ENCODE measurements at places on chromosomes 12 and 14.

DNA sequence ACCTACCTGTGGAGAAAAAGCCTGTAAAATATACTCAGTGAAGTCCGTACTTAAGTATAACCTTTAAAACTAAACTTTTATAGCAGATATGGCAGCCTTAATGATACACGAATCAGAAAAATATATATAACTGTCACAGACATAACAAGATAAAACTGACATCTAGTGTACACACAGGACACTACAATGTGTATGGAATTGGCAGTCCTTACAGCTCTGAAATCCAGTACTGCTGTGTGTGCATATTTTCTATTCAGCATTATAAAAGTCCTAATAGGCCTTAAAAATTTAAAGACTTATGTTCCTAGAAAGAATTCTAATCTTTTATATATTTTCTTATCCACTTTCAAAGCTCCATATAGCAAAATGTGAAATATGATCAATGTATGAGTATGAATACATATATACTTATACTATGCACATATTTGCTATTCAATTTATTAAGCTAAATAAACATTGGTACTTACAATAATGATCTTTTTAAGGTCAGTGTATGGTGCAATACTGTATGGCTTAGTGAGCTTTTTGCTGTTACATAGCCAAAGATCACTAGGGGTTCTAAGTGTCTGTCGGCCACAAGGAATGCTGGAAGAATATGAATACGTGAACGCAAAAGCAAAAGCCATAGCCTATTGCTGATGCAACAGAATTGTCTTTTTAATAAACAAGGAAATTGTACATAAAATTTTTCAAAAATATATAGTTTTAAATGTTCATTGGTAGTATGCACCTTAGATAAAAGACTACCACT, 69.2 kb downstream of the C2CD5 start:
- H3K4me1 ChIP-seq, result peaks cover 14% of the 10 kb centered on the region
- no peak for DNase-seq
- H3K36me3 ChIP-seq, result peaks cover 20% of the 10 kb centered on the region
- H3K27me3 ChIP-seq, result no peaks in the 10 kb centered on the region
- H3K4me3 ChIP-seq, result no peak overlapping the region
- no peak overlapping the region for H3K27ac ChIP-seq

- no peak for DNase-seq
- H3K27me3 ChIP-seq, result no peaks in the 10 kb centered on the region
- no peak overlapping the region for H3K4me3 ChIP-seq
- H3K27ac ChIP-seq, result no peak overlapping the region
- H3K36me3 ChIP-seq, result peaks cover 30% of the 10 kb centered on the region
- peaks cover 14% of the 10 kb centered on the region for H3K4me1 ChIP-seq
These were observed 88.2 kb downstream of the CCDC91 start for GRCh38 chr12:28278499-28278898.

DNA sequence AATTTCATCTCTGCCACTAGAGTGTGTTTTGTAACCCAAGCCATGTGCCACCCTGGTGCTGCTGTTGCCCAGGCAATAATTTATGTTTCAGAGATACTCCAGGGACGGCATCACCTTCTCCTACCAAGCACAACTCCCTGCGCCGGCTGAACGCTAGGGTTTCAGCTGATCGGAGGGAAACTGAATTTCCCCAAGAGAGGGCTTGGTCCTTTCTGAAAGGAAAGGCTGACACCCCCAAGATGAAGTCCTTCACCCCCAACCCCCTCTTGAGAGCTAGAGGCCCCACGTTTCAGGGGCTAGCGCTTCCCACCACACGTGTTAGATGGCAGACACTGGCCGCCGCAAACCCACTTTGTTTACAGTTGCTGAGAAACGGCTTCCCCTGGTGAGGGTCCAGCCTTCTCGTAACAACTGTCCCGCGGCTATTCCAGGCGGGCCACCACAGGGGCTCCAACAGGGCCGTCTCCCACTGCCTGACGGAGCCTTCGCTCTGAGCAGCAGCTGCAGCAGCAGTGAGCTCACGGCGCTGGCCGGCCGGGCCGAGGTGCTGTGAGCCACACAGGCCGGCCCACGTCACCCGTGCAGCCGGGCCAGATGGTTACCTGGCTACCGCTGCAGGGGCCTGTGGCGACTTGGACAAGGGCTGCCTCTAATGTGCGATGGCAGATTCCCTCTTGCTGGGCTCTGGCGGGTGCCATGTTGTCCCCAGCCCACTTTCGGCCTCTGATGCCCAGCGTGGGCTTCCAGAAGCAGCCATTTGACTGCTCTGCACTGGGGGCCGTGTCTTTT, 66.4 kb downstream of the TESC start:
- H3K4me3 ChIP-seq, result no peak overlapping the region
- no peak for DNase-seq
- no peak overlapping the region for H3K27ac ChIP-seq
- H3K4me1 ChIP-seq, result peaks cover 6% of the 10 kb centered on the region

DNA sequence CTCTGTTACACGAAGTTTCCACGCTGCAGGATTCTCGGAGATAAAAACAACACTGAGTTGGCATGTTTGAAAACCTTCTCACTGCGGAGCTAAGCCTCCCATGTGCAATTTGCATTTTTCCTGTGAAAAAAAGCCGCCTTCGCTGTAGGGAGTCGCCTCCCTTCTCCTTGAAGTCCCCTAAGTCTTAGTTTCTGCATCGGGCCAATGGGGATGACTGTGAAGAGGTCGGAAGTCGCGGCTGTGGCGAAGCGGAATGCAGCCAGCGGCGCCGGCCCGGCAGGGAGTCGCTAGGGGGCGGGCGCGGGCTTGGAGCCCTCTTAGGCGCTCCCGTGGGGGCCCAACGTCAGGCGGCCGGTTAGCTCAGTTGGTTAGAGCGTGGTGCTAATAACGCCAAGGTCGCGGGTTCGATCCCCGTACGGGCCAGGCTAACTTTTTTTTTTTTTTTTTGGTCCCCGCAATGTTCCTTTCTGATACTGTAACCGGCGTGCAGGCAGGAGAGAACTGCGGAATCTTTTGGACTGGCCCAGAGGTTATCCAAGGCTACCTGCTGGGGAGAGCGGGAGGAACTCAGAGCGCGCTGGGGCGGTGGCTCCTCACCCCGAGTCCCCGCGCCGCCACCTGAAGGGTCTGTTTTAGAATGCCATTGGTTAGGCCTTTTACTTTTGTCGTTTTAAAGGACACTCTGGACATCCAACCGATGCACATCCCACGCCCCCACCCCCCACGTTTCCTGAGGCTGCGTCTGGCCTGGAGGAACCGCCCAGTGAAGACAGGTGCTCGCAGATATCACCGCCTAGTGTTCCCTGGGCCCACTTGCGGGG, 2.6 kb upstream of the ZNF839 start:
- H3K27ac ChIP-seq, result peak overlapping the region; percentile 87
- no peaks in the 10 kb centered on the region for H3K27me3 ChIP-seq
- H3K36me3 ChIP-seq, result peaks cover 2% of the 10 kb centered on the region

GRCh38 chr14:59283361-59283760, 94.9 kb downstream of the DAAM1 start:
- no peak overlapping the region for H3K27ac ChIP-seq
- H3K4me3 ChIP-seq, result no peak overlapping the region
- no peaks in the 10 kb centered on the region for H3K27me3 ChIP-seq
- no peak for DNase-seq

Data from activated naive CD8-positive, alpha-beta T cell treated with anti-CD3 and anti-CD28 coated beads, Interleukin-2, amount 50 U/mL, for 24 hours (primary cell).